ACHN (cell line): ENCODE measurements at places on chromosomes 2 and 18.

- DNase-seq: no peak
Observed at GRCh38 chr2:171836146-171836910, 57.7 kb downstream of the SLC25A12 start.

DNA sequence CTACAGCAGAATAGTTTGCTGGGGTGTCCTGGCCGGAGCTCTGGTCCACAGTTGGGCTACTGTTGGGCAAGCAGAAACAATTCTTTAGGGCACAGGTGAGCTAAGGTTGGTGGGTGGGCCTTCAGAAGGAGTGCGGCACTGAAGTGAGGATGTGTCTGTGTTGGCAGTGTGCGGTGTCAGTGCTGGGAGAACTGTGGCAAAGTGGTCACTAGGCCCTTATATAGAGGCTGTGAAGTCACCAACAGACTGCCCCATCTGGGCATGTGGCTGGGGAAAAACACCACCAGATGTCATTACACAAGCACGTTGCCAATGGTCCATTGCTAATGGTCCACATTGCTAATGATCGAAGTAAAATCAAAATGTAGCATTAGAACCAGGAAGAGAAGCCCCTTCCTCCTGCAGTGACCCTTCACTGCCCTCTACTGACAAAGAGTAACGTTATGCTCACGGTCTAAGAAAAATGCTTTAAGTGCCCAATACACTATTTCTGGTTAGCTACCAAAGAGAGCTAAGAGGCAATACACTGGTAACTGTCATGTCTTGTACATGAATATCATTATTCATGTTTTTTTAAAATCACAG is 21.3 kb downstream of the SCN1A start:
- peak; percentile 54 for DNase-seq

DNA sequence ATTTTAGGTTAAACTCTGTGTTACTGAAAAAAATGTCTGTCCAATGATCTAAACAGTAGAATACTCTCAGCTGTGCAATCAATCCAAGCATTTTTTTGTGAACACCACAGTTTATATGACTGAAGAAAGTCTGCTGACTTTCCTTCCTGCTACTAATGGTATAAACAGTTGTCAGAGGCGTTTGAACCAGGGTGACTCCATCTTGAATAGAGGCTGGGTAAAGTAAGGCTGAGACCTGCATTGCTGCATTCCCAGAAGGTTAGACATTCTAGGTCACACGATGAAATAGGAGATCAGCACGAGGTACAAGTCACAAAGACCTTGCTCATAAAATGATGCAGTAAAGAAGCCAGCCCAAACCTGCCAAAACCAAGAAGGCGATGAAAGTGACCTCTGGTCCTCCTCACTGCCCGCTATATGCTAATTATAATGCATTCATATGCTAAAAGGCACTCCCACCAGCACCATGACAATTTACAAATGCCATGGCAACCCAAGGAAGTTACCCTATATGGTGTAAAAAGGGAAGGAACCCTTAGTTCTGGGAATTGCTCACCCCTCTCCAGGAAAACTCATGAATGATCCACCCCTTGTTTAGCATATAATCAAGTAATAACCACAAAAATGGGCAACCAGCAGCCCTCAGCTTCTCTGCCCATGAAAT is 31.3 kb downstream of the POU3F3 start:
- DNase-seq: no peak

DNA sequence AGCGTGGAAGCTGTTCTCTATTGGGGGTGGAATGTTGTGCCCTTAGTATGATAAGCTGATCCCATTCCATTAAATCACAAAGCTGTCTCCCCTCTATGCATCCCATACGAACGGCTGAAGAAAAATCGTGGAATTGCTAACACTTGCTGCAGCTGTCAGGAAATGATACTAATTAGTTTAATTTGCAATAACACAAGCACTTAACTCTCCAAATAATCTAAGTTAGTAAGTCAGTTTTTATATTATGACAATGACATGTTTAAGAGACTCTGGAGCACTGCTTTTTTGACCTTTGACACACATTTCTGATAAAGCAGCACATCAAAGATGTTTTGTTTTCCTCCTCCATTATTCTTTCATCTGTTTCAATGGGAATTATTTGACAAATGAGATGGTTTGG is 123.7 kb upstream of the SATB2 start:
- DNase-seq: no peak

GRCh38 chr2:178450524-178450773 is 526 bp downstream of the PRKRA start:
- no peak for DNase-seq

- DNase-seq: no peak
Observed at GRCh38 chr2:118457951-118458350, 369.7 kb downstream of the INSIG2 start.

DNA sequence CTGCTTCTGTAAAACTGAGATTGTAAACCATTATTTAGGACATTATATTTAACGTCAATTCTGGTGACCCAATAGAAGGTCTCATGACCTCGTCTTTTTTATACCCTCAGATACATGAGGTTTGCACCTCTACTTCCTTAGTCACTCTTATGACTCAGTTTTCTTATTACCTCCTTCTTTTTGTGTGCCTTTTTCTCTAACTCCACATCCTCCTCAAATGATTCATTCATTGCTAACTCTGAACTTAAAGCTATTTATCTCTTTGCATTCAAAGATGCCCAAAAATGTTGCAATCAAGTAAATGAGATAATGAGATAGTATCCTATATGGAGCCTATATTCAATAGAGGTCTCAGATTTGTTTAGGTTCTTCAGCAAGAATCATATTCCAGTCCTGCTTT is 121.0 kb upstream of the KYNU start:
- DNase-seq: no peak

DNA sequence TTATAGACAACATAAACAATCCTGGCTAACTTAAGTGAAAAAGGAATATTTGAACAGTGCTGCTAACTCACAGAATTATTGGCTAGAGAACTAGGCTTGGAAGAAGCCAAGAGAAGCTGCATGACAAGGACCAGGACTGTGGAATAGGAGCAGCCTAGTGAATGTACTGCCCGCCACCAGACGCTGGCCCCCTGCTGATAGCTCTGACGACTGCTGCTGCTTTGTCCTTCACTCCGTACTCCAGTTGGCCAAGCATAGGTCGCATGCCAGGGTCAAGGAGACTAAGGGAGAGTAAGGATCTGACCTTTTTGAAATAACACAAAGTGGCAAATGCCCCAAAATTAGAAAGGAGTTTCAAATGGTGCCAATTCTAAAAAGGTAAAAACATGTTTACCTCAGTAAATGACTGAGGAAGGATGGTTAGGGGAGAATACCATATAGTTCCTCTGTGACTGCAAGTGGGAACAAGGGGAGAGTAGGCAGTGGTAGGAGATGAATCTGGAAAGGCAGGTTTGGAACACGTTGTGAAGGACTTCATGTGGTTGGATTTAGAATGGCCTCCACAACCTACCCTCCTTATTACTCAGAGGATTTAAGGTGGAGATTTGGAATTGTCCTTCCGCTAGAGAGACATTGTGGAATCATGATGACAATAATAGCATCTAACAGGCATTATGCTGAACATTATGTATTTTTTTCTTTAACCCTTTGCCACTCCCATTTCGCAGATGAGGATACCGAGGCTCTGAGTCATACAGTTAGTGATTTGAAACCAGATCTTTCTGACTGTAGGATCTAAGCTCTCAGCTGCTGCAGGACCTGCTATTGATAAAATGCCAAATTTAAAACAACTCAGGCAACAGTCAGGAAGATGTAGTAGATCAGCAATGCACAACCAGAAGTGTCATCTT is 19.5 kb downstream of the STRADB start:
- DNase-seq: no peak

DNA sequence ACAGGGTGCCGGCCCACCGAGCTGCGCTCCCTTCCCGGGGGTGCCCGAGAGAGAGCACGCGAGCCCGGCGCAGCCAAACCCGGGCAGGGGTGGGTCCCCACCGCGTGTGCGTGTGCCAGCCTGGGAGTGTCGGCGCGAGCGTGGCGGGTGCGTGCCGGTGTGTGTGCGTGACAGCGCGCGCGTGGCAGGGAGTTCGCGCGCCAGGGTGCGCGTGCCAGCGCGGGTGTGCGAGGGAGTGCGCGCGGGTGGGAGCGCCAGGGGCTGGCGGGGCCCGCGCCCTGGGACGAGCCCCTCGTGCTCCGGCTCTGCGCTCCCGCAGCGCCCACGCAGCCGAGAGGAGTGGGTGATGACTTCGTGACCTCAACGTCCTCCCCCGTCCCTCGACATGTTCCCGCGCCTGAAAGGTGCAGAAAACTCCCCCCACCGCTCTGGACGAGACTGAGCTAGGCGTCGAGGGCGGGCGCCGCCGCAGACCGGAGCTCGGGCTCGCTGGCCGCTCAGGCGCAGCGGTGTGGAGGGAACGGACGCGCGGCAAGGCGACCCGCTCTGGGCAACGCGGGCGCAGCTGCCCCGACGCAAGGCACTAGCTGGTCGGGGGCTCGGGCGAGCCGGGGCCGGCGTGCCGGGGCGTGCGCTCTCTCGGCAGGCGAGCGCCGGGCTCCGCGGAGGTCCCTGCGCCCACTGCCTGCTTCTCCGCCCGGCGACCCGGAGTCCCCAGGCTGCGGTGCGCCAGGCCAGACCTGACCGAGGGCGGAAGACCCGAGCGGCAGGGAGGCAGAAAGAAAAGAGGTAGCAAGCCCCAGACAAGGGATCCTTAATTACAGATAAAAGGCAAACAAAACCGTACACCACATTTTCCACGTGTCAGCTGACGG is 582.8 kb downstream of the ZEB2 start:
- peak; percentile 40 for DNase-seq

- DNase-seq: no peak
Observed at GRCh38 chr2:181958726-181959125, 26.9 kb upstream of the PPP1R1C start.

GRCh38 chr2:44083054-44083453 is 85.6 kb upstream of the PPM1B start:
- no peak for DNase-seq

GRCh38 chr2:172926785-172927640 is 148.6 kb upstream of the MAP3K20 start:
- DNase-seq: no peak

GRCh38 chr18:63844254-63844653 is 43.3 kb upstream of the SERPINB2 start:
- peak; percentile 39 for DNase-seq

DNA sequence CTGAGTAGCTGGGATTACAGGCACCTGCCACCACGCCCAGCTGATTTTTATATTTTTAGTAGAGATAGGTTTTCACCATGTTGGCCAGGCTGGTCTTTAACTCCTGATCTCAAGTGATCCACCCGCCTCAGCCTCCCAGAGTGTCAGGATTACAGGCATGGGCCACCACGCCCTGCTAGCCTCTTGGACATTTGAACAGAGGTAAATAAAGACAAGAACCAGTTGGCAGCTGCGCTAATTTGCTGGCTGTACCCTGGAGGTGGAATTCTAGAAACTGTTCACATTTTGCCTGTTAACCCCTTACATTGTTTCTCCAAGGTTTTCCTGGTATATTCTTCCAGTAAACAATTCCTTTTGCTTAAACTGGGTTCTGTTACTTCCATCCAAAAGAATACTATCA is 132.9 kb downstream of the CDH2 start:
- no peak for DNase-seq

DNA sequence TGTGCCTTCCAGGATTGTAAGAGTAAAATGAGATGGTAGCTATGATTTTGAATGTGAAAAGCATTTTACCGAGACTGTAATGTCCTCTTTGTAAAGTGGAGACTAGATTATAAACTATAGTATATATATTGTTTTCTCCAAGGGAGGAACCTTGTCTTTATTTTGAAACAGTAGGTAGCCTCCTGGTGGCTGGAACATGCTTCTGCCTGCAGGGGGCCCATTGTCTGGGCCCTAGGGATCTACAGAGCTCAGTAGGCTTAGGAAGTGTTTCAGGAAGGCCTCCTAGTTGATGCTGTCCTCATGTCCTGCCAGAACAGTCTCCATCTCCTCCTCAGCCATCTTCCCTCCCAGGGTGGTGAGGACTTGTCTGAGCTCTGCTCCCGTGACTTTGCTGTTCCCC is 3.0 kb downstream of the PIKFYVE start:
- DNase-seq: no peak

DNA sequence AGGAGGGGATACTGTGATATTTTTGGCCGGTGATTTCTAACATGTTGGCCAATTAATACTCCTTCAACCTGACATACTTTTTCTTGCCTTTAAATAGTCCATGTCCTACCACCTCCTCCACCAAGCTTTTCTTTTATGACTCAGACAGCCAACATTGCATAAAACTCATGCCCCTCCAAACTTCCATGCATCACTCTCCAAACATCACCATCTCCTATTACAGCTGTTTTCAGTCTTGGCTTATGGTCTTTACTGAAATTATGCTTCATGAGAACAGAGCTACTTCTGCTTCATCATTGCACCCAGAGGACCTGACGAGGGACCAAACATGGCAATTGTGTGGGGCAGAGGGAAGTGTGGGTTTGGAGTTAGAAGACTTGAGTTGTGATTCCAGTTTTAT is 305.4 kb downstream of the LPIN1 start:
- DNase-seq: no peak

DNA sequence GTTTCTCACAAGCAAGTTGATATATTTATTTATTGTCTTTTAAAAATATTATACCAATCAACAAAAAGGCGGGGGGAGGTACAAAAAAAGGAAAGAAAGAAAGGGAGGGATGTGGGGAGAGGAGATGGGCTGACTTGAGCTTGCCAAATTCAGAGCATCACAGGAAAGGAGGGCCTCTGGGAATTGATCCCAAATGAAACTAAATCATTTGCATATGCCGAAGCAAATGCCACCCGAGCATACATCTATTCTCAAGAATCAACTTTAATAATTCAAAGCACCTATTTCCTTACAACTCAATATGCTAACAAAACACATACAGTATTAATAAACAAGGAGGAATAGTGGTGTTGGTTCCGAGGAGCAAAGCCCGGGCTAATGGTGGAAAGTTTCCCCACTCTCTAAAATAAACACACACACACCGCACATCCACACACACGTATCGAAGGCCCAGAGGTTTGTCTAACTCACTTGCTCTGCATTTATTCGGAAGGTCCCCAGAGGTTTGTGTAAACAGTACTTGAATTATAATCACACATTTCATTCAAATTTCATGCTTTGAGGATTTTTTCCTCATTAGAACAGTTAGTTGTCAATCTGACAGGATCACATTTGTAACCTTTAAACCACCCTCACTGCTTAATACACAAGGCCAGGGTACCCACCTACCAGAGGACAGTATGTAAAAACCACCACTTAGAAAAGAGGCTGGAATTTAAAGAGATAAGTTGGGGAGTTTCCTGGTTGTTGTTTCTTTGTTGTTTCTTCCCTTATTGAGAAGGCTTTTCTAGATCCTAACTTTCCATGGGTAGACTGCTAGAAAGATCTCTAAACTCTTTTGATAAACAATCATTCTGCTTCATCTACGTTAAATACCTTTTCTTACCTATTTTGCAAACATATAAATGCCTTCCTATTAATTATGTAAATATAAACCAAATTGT is 264.7 kb downstream of the TCF4 start:
- DNase-seq: no peak

DNA sequence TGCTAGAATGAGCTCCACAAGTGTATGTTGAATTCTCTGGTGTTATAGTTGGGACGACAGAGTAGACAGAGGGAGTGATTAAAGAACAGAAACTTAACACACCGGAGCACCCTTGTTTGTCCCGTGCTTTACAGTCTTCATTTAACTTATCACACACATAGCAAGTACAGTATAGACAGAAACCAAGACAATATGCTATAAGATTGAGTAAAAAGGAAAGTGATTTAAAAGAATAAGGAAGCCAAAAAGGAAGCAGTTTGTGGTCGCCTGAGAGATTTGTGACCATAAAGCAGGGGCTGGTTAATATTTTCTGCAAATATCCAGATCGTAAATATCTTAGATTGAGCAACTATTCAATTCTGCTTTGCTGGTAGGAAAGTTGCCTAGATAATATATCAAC is 1128.4 kb downstream of the TSN start:
- no peak for DNase-seq

GRCh38 chr2:104872866-104873688 is 19.2 kb downstream of the POU3F3 start:
- DNase-seq: peak; percentile 86
